ENCODE measurements at places on chromosomes 7 and 10.

- no peak for DNase-seq
These were observed 96.8 kb upstream of the AGR3 start for GRCh38 chr7:16978358-16979244.

- DNase-seq, result no peak
These were observed 880.9 kb downstream of the ANKRD7 start for GRCh38 chr7:119105381-119105780.

- no peak for DNase-seq
These were observed 370.2 kb downstream of the ARL4A start for GRCh38 chr7:13057462-13058200.

- no peak for DNase-seq
These were observed 640.0 kb downstream of the PARD3 start for GRCh38 chr10:34175121-34175520.

DNA sequence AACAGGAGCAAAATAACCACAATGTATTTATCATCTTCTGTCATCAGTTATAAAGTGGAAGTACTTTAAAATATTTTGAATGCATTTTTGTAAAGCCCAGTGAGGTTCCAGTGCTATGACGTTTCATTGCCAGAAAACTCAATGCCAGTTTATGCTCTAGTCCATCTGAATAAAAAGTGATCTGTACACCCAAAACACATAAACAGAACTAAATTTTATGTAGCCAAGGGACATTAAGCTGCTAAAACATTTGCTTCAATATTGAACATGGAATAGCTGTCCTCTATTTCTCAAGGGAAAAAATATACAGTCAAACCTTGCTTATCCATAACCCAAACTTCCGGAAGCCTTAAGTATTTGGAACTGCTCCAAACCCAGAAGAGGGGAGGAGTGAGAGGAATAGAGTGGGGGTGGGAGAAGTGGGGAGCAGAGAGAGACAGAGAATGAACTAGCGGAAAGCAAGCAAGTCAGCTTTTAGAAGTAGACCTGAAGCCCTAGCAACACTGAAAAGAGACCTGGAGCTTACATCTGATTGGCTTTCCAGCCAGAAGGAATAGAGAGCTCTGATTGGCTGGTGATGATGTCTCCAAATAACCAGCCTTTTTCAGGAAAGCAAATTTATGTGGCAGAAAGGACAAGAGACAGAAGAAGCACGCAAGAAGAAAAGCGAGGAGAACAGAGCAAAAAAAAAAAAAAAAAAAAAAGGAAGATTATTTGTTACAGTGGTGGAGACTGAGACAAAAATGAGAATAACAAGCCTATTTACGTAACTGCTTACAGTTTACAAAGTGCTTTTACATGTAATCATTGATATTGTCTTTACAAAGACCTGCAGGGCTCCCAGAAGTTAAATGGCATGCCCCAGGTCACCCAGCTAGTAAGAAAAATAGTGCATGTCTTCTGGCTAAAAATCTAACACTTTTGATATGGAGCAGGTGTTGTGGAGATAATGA, 196.0 kb downstream of the RNLS start:
- no peak for DNase-seq

GRCh38 chr7:83681200-83681778, 32.4 kb upstream of the SEMA3E start:
- no peak for DNase-seq

- DNase-seq, result no peak
These were observed 135.0 kb downstream of the NT5C2 start for GRCh38 chr10:103058034-103058433.

GRCh38 chr7:55205124-55205955, 159.8 kb upstream of the LANCL2 start:
- DNase-seq, result no peak

Data from osteocyte (in vitro differentiated cells).